ENCODE measurements at places on chromosomes 7 and 10.

DNA sequence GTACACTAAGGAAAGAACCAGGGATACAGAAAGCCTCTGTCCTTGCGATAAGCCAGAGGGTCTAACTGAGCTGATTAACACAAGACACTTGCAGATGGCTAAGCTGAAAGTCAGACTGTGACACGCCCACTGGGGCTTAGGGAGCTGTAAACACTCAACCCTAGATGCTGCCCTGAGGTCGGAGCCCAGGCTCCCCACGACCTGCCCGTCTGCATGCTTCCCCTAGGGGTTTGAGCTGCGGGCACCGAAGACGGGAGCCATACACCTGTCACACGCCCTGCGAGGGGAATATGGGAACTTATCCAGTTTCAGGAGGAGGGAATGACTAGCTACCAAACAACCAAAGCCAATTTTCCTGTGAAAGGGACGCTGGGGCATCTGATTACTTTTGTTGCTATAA lies 96.0 kb downstream of the HTR5A start:
- DNase-seq, result no peak

DNA sequence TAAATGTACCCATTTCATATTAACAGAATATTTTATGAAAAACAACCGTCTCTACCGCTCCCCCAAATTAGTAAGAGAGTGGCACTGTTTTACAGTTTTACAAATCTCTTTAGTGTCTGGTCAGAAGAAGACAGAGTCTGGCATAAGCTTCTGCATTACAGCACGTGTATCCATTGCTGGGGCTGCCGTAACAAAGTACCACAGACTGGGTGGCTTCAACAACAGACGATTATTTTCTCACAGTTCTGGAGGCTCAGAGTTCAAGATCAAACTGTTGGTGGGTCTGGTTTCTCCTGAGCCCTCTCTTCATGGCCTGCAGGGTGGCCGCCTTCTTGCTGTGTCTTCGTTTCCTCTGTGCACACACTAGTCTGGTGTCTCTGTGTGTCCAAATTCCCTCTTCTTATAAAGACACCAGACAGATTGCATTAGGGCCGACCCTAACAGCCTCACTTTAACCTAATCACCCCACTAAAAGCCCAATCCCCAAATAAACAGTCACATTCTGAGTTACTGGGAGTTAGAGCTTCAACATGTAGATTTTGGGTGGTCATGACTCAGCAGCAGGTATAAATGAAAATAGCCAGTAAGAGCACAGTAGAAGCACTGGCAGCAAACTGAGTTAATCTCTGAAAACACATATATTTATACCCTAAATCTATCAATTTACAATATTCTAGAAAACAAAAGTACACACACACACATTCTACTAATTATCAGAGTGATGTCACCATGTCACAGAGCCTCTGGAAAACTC lies 4.0 kb upstream of the SPOCK2 start:
- no peak for DNase-seq

DNA sequence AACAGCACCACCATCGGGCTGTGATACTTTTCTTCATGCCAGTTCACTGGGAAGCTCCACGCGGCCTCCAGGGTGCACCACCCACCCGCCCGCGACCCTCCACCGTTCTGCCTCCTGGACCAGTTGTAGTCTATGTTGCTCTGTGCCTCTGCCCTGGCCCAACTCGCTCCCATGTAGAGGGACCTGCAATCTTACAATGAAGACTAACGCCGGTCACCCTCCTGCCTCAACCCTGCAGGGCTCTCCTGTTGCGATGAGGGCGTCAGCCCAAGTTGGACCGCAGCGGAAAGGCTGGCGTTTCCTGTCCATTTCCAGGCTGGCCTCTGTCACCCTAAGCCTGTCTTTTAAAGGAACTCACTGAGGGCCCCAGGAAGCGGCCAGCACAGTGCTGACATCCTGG lies 34.9 kb downstream of the IL15RA start:
- DNase-seq, result no peak

DNA sequence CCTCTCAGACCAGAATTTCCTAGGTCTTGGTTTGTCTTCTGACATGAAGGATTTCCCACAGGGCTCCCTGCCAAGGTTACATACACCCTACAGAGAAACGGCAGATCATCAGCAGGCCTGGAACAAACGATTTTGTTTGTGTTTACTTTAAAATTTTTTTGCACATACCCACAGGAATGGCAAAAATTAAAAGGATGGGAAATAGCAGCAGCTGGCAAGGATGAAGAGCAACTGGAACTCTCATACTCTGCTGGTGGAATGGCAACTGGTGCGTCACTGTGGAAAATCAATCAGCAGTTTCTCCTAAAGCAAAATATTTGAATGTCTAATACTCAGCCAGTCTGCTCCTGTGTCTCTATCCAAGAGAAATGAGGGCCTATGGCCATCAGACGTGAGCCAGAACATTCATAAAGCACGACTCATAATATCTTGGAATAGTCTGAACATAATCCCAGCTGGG lies 6.5 kb downstream of the BAIAP2L1 start:
- DNase-seq, result no peak

DNA sequence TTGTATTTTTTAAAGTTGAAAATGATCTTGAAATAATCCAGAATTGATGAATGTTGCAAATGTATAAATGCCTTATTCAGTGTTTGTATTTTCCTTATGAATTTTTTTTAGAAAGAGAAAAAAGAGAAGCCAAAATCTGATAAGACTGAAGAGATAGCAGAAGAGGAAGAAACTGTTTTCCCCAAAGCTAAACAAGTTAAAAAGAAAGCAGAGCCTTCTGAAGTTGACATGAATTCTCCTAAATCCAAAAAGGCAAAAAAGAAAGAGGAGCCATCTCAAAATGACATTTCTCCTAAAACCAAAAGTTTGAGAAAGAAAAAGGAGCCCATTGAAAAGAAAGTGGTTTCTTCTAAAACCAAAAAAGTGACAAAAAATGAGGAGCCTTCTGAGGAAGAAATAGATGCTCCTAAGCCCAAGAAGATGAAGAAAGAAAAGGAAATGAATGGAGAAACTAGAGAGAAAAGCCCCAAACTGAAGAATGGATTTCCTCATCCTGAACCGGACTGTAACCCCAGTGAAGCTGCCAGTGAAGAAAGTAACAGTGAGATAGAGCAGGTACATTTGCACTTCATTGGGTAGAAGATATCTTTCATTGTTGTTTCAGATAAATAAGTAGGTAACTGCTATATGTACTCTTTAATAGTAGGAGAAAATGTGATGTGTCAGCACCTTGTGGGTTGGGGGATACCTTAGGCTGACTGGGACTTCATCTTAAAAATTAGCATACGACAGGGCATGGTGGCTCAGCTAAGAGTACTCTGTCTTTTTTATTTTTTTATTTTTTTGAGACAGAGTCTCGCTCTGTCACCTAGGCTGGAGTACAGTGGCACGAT lies 3.9 kb downstream of the DDX21 start:
- DNase-seq, result no peak

GRCh38 chr7:107933386-107934013 lies 42.5 kb downstream of the DLD start:
- no peak for DNase-seq

Measured in stimulated activated CD4-positive, alpha-beta T cell treated with anti-CD3 and anti-CD28 coated beads, Interleukin-4, amount 100 ng/mL, for 4 hours (primary cell).